ENCODE measurements at places on chromosomes 16 and 17. TPM values are rescaled to one million over a fixed set of nuclear protein-coding genes. Genes with fewer than 3 reads are reported as not detected.

CPNE7 gene
- total RNA-seq, result 40.4 TPM

GRCh38 chr17:28468781-28469180, 4.7 kb upstream of the SLC13A2 start:
- H3K27ac ChIP-seq, result no peak overlapping the region
- H3K27me3 ChIP-seq, result no peaks in the 10 kb centered on the region
- no peak for DNase-seq
- peaks cover 63% of the 10 kb centered on the region for H3K4me1 ChIP-seq

- no peak overlapping the region for H3K27ac ChIP-seq
- no peak overlapping the region for H3K4me3 ChIP-seq
- H3K36me3 ChIP-seq, result no peaks in the 10 kb centered on the region
- H3K4me1 ChIP-seq, result no peaks in the 10 kb centered on the region
- DNase-seq, result peak; percentile 49
Observed at GRCh38 chr16:74862743-74863244, 88.2 kb upstream of the FA2H start.

DNA sequence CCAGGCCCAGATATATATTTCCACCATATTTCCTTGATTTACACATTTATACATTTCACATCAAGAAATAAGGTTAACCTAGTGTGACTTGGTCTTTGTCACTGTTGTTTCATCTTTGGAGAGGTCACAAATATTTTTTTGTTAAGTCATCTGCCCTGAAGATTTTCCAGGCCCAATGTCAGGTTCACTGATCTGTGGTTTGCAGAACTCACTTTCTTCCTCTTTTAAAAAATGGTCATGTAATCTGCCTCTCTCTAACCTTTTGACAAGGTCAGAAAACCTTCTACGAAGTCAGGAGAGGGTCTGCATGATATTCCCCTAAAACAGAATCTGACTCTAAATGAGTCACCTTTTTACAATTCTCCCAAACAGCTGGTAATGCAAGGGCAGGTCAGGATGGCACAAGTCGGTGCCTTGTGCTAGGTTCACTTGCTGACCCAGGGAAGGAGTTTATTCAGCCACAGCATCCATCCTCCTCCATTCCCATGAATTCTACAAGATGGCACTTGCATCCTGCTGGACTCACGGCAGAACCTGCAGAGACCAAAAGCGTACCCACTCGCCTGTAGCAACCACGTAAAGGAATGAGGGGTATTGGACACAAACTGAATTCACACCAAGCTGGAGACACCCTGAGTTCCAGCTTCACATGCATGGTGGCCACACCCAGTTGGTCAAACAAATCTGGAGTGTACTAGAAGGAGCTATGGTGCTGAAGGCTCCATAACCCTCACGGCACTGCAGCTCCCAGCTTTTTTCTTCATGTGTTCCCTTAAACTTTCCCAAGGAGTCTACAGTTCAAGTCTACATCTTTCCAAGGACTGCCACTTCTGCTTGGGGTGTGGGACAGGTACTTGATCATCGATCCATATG, 1.6 kb upstream of the KIAA0513 start:
- peaks cover 28% of the 10 kb centered on the region for H3K4me1 ChIP-seq
- no peak overlapping the region for H3K4me3 ChIP-seq
- peak overlapping the region; percentile 83 for H3K27ac ChIP-seq
- DNase-seq, result no peak
